ENCODE measurements at places on chromosomes 12 and 14.

GRCh38 chr12:132409495-132410295, 80.3 kb upstream of the FBRSL1 start:
- DNase-seq = no peak

DNA sequence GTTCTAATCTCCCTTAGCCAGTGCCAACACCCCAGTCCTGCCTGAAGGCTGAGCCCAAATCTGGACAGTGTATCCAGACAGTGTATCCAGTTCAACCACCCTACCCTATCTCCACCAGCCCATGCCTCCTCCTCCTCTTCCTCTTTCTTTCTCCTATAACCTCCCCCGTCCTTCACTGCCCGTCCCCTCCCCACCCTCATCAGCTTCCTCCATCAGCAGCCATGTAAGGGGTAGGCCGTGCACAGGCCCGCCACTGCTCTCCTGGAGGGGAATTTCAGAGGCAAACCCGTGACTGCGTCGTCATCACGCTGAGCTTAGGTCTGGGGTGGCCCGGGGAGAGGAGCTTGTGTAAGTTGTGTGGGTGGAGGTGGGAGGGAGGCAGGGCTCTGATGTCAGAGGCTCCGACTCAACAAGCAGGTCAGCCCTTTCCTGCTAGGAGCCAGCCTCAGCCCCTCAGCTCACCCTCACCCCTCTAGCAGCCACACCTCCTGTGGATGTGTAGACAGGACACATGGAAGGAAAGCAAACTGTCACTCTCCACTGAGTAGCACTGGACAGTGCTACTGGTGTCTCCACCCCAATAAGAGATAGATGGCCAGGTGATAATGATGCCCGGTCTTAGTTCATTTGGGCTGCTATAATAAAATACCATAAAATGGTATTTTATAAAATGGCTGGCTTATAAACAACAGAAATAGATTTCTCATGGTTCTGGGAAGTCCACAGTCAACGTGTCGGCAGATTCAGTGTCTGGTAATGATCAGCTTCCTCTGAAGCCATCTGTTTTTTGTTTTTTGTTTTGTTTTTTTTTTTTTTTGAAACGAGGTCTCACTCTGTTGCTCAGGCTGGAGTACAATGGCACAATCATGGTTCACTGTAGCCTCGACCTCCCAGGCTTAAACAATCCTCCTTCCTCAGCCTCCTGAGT, 50.5 kb downstream of the IRF2BPL start:
- peak; percentile 72 for DNase-seq

DNA sequence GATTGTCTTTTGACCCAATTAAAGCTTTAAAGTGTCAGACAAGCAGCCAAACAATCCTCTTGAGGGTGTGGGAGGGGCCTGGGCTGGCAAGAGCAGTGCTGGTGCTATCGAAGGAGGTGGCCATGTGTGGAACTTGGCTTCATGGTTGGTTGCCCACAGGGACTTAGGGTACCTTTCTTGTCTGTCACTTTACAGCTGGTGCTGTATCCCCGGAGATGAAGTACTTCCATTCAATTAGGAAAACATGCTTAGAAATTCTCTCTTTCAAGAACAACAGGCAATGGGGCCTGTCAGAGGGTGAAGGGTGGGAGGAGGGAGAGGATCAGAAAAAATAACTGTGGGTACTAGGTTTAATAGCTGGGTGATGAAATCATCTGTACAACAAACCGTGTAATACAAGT, 86.5 kb downstream of the DAAM1 start:
- no peak for DNase-seq

DNA sequence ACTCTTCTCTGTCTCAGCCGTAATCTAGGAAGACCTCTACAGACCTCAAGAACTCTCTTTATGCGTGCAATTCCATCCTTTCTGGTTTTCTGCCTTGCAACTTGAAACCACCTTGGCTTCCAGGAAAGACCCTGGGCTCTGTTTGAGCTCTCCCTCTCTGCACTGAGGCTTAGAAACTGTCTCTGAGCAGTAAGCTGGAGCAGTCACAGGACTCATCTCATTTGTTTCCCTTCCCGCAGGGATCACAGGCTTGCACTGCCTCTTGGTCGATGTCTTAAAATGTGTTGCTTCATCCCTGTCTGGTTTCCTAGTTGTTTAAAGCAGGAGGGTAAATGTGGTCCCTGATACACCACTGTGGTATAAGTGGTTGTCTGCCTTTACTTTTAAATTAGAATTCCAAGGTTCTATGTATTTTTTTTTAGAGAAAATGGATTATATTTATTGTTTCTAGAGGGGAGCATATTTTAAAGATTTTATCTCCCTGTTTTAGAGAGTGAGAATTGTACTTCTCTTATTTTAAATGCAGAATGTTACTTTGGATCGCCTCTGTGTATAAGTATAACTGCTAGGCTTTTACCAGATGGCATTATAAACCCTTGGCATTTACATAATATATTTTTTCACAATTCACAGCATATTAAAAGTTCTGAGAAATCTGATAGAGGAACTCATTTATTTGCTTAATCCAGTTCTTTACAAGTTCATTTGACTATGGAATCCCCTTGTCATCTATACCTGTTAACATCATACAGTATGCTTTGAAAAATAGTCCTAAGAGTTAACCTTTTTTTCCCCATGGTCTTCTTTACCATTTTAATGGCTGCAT, 26.4 kb downstream of the EID3 start:
- DNase-seq = no peak

GRCh38 chr14:44963775-44964380, 1.9 kb downstream of the TOGARAM1 start:
- DNase-seq = no peak

DNA sequence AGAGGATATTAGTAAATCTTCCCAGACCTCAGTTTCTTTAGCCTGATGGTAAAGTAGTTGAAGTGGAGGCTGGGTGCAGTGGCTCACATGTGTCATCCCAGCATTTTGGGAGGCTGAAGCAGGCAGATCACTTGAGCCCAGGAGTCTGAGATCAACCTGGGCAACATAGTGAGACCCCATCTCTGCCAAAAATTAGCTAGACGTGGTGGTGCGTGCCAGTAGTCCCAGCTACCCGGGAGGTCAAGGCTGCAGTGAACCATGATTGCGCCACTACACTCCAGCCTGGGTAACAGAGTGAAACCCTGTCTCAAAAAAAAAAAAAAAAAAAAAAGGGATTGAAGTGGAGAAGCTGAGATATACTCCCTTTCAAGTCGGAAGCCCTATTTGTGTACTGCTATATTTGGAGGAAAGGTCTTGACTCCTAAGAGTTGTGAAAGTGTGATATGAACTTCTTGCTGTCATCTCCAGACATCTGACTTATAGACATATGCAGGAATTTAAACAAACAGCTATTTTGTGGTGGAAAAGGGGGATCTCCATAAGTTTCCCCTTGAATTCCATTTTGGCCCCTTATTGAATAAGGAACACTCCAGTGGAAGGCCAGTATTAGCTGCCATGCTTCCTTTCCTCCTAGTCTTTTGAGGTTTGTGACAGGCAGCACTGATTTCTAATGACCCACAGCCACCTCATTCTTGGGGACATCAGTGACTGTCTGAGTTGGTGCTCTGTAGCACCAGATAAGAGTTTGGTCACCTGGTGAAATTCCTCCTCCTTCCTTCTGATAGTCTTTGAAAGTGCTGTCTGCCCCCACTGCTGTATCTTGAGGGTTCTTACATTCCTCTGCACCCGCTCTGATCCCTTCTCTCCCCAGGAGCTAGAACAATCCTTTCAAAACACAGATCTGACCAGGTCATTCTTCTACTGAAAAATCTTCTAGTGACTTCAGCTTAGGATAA, 7.4 kb downstream of the ELK3 start:
- DNase-seq = no peak

- peak; percentile 5 for DNase-seq
Measured at GRCh38 chr12:69330475-69331473, 17.4 kb upstream of the LYZ start.

- DNase-seq = no peak
Measured at GRCh38 chr12:58358369-58358768, 417.0 kb downstream of the ATP23 start.

GRCh38 chr14:103688441-103688840, 26.8 kb downstream of the XRCC3 start:
- DNase-seq = no peak

- no peak for DNase-seq
Measured at GRCh38 chr12:5226581-5226980, 182.9 kb downstream of the KCNA5 start.

GRCh38 chr12:33942172-33942571, 80.1 kb upstream of the ALG10 start:
- no peak for DNase-seq

DNA sequence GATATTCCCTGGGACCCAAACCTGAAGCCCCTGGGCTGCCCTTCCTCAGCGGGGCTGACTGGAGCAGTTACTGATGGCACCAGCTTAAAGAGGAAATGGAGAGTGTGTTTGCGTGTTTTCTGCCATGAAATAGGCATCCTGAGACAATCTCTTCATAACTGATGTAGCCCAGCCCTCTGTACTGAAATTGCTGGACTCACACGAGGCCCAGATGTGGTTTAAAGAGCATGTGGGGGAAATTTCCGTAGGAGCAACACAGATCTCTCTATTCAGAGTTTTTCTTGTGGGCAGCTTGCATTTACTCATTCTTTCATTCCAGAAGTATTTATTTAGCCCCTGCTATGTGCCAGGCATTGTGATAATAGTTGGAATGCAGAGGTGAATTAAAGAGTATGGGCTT, 782.1 kb upstream of the TBX3 start:
- no peak for DNase-seq

DNA sequence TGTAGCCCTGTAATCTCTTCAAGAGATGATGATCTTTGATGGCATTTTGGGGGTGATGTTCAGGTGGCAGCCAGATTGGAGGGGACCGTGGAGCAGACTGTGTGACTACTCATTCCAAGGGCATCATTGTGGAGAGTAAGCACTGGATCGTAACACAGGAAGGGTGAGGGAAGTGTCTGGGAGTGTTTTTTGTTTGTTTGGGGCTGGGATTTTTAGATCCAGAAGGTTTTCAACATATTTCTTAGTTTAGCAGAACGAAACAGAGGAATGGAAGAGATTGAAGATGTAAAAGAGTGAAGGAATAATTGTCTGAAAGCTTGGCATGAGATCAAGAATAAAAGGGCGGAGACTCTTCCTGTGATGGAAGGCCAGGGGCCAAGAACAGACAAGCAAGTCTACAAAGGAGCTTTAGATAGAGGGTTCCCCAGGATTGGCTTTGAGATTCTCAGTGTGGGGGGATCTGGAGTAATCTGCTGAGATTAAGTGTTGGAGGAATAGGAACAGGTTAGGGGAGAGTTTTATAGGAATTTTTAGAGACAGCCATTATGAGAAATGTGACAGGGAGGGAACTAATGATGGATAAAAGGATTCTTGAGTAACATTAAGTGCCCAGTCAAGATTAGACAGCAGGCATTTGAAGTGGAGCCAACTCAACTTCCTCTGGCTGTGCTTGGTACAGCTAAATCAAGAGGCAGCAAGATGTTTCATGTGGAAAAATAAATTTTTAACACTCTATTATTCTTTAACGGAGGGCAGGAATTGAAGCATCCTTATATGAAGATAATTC, 79.7 kb upstream of the REP15 start:
- DNase-seq = no peak

DNA sequence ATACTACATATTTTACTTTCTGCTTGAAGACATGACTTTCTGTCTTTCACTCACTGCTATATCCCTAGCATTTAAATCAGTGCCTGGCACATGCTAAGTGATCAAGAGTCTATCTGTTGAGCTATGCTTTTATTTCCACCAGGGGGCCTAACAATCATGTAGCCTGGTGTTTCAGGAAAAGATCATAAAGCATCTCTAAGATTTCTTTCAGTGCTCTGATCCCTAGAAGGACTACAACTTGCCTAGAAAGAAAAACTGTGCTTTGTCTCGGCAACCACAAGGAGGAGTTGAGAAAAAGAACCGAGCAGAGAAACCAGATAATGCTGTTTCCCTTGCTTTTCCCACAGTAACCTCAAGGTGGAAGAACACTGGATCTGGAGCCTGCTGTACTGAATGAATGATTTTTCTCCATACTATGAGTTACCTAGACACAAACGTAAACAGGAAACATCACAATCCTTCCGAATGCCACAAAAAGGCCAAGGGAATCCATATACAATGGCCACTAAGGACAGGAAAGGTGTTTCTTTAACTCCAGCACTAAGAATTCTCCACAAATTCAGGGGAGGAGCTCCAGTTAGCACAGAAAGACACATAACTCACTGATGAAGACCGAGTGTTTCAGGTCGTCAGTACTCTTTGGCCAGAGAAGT, 1.2 kb downstream of the CRY1 start:
- DNase-seq = no peak

DNA sequence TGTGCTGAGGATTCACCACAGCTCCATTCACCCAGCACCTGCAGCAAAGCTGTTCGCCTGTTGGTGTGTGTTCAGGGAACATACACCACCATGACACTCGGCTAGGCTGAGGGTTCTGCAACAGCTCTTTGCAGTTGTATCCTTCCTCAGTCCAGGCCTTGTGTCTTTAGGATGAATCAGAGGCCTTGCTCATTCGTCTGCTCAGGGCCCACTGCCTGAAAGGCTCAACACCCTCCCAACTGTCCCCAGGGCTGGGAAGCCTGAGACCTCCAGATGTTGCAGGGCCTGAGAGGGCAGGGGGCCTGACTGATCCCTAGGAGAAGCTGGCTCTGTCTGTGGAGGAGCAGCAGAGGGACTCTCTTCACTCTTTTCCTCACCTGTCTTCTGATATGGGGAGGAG, 11.2 kb downstream of the ZDHHC22 start:
- no peak for DNase-seq

GRCh38 chr12:124082687-124083086, 109.7 kb downstream of the ZNF664 start:
- no peak for DNase-seq

- no peak for DNase-seq
Measured at GRCh38 chr12:55041345-55042055, 21.7 kb downstream of the NEUROD4 start.

DNA sequence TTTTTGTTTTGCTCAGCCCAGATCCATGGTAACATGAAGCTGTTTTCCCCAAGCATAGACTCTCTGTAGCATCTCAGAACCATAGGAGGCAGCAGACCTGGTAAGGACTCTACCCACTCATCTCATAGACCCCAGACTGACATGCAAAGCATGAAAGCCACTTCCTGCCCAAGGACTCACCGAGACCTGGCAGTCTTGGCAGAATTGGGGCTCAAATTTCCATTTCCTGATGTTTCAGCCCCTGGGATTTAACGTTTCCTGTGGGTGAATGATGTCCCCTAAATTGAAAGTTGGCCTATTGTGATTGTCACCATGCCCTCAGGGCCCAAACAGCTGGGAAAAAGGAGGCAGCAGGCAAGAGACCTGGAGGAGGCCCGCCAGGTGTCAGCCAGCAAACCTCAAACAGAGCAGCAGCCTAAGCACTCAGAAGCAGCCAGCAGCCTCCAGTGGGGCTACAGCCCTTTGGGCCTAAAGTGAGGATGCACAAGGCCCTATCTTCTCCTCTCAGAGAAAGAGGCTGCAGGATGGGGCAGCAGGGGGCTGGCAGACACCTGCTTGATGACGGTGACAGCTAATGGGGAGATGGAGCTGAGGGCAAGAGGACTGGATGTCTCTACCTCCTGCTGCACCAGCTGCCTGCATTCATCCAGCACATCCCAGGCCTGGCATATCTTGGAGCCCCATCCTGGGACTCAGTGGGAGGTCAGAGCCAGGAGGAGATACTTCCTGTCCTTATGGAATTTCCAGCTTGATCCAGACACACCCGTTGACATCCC, 8.5 kb downstream of the KRT85 start:
- DNase-seq = no peak
